Activated T-cell treated with anti-CD3 and anti-CD28 coated beads for 24 hours (primary cell): ENCODE measurements at places on chromosomes 13 and 19.

DNA sequence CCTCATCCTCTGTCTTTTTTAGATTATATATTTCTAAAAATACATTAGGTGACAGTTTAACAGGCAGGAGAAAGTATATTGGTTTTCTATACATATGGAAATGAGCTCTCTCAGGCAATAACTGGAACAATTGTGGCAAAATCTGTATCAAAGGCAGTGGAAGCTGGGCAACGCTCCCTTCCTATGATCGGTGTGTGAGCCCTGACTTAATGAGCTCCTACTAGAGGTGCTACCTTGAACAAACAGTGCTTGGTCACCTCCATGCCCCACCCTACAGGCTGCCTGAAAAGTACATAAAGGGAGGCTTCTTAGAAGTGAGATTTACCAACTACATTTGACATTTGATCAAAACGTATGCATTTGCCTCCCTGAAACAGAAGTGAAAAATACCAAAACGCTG, 185.3 kb downstream of the EFNB2 start:
- DNase-seq: no peak

DNA sequence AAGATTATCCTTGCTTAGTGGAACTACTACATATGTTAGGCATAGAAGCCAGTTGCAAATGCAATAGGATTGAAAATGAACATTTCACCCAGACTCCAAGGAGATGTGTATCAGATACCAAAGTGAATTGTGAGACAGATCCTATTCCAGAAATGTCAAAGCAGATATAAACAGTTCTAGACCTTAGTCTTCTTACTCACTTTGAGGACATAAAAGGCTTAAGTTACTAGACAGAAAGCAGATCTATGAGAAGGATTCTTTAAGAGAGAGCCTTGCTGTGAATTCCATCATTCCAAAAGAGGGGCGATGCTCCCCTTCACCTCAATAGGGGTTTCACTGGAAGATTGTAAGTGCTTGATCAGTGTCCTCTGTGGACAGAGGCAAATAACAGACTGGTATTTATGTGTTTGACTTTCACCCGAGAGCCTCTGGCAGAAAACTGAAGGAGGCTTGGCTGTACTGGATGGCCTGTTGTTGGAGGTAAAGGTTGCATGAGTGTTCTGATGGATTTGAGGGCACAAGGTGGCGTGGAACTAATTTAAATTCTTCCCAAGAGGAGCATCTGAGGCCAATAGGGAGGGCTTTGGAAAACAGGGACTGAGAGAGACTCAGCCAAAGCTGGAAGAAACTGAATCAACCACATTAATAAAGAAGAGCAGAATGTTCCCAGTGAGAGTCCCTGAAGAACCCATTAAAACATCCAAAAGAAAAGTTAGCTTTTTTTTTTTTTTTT, 194.8 kb downstream of the DCLK1 start:
- DNase-seq: no peak

- DNase-seq: no peak
These were observed 51.6 kb downstream of the ZNF146 start for GRCh38 chr19:36266375-36266961.

DNA sequence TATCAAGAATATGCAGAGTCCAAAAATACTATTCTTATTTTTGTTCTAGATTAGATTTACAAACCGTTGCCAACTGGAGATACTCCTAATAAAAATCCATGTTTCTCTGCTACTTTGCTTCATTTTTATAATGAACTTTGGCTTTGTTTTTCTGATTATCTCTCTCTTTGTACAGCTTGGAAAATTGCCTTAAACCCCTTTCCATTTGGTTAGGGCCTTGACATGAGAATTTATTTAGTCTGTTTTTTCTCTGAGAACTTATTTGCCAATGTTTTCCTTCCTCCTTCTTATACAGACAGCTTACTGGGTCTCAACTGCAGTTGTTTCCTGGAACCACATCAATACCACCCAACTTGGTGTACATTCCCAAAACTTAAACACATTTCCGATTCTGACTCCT, 555.4 kb downstream of the SLITRK6 start:
- DNase-seq: no peak

DNA sequence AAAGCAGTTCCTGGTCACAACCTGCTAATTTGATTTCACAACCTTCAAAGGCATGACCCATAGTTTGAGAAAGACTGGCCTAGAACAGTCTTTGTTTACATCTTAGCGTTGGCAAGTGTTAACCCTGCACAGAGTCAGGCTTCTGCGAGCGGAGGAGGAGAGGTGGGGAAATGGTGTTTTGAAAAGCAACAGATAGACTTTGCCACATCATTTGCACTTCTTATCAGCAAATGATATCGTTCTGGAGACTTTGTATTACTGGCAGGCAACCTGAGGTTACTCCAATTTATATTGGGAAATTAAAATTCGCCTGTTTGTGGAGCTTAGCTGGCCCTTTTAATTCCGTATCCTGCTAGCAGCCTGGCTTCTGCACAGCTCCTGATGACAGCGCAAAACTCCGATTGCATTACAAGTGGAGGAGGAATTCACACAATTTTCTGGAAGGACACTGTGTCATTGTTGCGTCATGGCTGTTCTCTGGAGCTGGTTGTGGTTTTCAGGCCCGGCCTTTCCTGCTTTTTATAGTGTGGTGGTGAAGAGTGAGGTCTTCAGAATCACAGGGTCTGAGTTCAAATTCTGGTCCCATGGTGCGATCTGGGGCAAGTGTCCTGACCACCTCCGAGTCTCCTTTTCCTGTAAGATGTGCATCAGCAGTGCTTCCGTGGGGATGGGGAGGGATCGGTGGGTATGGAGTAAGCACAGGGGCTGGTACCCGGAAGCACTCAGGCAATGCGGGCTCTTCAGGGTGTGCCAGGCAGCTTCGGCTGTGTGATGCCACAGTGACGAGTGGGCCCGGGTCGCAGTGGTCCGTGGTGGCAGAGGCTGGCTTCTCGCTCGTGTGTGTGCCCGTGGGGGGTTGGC, 49.1 kb upstream of the EHD2 start:
- DNase-seq: no peak

DNA sequence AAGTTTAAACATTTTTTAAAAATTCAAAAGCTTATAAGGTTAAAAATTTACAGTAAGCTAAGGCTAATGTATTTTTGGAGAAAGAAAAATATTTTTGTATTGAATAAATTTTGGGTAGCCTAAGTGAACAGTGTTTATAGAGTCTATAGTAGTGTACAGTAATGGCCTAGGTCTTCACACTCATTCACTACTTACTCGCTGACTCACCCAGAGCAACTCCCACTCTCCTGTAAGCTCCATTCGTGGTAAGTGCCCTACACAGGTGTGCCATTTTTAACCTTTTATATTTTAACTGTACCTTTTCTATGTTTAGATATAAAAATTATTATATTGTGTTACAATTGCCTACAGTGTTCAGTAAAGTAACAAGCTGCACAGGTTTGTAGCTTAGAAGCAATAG, 96.6 kb upstream of the FREM2 start:
- no peak for DNase-seq

DNA sequence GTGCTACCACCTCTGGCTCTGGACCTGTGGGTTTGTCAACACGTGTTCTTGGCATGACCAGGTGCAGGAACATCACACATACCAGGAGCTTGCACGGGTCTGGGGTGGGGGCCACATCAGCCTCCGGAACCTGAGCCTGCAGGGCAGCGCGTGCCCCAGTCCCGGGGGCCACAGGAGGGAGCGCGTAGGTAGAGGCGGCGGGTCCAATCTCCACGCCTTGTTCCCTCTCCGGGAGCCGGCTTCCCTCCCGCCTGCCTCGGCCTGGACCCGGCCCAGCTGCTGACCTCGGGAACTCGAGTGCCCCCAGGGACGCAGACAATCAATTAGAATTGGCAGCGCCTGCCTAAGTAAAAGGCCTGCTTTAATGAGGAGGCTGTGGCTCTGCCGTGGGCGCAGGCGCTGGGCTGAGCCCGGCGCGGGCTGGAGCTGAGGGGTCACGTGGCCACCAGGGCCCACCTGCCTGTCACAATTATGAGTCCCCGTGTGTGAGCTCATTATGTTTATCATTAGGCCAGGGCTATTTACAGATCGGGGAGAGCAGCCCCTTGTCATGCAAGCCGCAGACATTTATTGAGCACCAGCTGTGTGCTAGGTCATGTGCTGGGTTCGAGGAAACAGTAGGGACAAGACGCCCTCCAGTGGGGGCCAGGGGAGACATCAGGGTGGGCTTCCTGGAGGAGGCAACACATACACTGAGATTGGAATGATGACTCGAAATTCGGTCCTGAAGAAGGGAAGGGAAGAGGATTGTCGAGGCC, 32.2 kb upstream of the TNFAIP8L1 start:
- no peak for DNase-seq

GRCh38 chr19:35171730-35172129, 17.2 kb downstream of the FXYD5 start:
- no peak for DNase-seq

- DNase-seq: no peak
These were observed 2048.3 kb upstream of the PCDH20 start for GRCh38 chr13:63463782-63464610.

DNA sequence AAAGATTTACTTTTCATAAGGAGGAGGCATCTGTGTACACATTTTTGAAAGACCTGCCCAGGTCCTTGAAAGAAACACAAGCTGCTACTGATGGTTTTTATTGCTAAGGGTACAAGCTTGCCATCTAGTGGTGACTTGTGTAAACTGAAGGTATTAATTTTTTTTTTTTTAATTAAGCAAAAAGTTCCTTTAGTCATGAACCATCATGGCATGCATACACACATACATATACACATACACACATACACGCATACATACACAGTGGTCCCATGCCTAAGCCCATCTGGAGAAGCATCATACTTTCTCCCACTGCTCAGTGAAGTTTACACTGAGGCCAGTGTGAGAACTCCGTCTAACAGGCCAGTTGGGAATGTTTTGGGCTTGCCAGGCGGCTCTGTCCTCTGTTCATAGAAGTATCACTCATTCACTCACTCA, 312.5 kb downstream of the DCLK1 start:
- DNase-seq: no peak

GRCh38 chr13:41099986-41100385, 32.6 kb downstream of the KBTBD6 start:
- DNase-seq: no peak

DNA sequence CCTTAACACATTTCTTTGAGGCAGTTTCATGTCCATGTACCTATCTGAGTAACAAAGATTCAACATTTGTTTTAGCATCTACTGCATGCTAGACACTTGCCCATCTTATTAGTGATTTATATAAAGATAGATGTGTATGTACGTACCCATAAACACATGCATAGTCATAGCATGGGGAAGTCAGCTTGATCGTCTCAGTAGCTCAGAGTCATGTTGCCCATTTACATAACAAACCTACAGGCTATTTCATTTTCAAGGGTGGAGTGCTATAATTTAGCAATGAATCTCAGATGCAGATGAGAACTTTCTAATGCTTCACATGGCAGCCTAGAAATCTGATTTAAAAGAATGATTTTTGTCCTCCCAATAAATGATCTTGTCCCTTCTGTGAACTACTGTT, 23.5 kb downstream of the FLT1 start:
- no peak for DNase-seq

DNA sequence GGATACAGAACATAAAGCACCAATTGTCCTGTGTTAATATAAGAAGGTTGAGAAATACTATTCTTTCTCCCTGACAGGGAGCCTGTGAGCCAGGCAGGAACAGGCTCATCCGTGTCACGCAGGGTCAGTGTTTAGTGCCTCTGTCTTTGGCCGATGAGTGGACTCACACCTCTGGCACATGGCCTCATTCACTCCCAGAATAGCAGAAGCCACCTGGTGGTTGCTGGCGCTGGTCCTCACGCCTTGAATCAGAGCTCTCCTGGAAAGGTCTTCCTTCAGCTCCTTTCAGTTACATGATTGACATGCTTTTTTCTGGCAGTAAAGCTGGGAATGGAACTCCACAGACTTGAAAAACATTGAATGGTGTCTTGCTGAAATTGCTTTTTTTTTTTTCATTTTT, 28.1 kb upstream of the SIAH3 start:
- no peak for DNase-seq

GRCh38 chr19:13883516-13884064, 6.7 kb downstream of the NANOS3 start:
- DNase-seq: no peak

DNA sequence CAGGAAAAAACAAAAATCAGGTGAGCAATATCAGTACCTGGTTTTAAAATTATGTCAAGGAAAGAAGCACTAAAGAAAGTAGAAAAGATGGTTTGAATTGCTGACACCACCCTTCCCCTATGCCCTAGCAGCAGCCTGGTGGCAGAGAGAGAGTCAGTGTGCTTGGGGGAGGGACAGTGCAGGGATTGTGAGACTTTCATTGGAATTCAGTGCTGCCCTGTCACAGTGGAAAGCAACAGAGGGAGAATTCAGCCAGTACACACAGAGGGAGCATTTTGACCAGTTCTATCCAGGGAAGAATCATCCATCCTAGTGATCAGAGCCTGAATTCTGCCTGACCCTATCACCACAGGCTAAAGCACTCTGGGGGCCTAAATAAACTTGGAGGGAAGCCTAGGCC, 222.4 kb upstream of the PCDH17 start:
- DNase-seq: no peak

DNA sequence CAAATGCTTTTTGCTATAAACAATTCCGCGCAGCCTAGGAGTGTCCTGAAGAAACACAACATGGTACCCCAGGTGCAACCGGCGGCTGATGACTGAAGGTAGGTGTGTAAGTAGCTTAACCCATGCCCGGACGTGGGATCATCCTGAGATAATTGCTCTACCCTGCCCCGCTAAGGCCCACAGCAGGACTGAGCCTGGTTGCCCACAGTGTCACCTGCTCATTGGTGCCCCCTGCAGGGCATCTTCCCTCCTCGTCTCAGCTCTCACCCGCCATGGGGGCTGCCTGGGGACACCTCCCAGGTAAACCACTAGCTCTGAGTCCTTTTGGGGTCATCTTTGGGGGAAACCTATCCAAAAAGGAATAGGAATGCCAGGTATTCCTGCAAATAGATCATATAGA, 22.3 kb downstream of the TMEM161A start:
- no peak for DNase-seq

GRCh38 chr19:547836-548720, 4.2 kb downstream of the GZMM start:
- no peak for DNase-seq

GRCh38 chr13:93674337-93674755, 447.7 kb downstream of the GPC6 start:
- DNase-seq: no peak

GRCh38 chr19:51702825-51703574, 9.9 kb downstream of the SPACA6 start:
- DNase-seq: no peak

- no peak for DNase-seq
These were observed 12.2 kb downstream of the LAIR1 start for GRCh38 chr19:54352546-54352945.

DNA sequence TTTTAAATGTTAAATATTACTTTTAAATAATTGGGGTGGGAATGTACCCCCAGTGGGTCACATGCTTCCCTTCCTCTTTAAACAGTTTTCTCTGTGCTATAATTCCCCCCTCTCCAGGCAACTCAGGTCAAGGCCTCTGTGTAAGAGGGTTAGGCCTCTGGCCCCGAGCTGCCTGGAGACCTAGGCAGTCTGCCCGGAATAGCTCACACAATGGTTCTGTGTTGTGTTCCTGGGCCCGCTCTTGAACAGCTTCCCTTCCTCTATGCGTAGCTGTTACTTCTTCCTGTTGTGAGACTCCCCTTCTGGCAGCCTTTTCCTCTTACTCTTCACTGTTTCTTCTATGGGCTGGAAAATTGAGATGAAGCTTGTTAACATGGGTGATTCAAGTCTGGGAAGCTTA, 14.8 kb upstream of the ZNF492 start:
- DNase-seq: no peak

GRCh38 chr19:2616741-2617392, 85.6 kb downstream of the GNG7 start:
- no peak for DNase-seq
